Stimulated activated naive CD8-positive, alpha-beta T cell treated with anti-CD3 and anti-CD28 coated beads, Interleukin-15, Interleukin-2, amounts not matched to agents 100 U/mL and 50 U/mL, for 24 hours (primary cell): ENCODE measurements at places on chromosomes 2 and 18.

- no peak for DNase-seq
Measured at GRCh38 chr18:58100154-58100553, 56.1 kb downstream of the NEDD4L start.

DNA sequence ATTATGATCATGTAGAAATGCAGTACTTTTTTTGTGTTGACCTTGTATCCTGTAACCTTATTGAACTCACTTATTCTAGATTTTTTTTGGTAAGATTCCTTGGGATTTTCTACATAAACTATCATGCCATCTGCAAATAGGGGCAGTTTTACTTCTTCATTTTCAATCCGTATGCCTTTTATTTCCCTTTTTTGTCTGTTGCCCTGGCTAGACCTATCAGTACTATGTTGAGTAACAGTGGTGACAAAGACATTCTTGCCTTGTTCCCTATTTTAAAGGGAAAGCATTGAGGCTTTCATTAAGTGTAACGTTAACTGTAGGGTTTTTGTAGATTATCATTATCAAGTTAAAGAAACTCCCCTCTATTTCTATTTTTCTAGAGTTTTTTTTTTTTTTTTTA lies 92.3 kb downstream of the LYPD1 start:
- no peak for DNase-seq

DNA sequence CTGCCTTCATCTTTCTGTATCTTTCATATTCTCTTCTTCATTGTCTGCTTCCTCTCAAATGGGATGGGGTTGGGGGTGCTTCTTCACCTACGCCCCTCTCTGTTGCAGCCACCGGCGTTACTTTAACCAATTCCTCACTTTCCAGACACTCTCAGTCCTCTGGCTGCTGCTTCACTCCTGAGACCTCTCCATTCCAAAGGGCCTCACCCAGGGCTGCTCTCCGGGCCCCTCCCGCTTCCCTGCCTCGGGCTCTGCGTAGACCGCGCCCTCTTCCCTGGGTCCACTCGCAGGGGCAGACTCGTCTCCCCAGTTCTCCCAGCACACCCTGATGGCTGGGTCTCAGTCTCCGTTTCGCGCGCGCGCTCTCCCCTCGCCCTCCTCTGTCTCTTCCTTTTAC lies 926 bp downstream of the SERPINB8 start:
- no peak for DNase-seq

- peak; percentile 57 for DNase-seq
Measured at GRCh38 chr18:47100212-47100831, 50.0 kb downstream of the HDHD2 start.

DNA sequence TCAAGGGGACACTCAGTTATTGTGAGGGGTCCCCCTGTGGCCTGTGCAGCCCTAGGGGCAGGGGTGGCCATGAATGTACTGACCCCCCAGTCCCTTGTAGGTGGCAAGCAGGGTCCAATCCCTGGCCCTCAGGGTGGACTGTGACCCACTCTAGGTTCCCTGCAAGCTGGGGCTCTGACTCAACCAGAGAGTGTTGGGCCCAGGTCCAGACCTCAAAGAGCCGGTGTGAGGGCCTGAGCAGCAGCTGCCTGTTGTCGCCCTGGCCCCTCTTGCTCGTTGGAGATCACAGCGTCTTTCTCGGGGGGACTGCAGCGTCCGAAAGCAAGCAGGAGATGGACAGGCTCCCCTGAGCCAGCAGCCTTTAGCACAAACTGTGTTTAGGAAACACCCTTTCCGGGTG lies 66.8 kb upstream of the ATG16L1 start:
- no peak for DNase-seq

DNA sequence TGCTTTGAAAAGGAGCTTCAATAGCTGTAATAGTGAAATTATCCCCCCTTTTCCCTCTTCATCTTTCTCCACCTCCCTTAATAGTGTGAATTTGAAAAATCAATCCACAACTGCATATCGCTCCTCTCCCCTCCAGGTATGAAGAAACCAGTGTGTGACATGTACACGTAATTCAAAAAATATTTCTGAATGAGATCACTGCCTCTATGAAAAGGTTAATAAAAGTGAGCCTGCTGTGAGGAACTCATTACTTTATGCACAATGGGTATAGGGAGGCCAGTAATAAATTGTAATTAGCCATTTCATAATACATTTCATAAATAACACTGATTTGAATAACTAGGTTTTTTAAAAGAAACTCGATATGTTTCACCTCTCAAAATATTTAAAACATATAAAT lies 209.0 kb upstream of the KYNU start:
- DNase-seq, result no peak

DNA sequence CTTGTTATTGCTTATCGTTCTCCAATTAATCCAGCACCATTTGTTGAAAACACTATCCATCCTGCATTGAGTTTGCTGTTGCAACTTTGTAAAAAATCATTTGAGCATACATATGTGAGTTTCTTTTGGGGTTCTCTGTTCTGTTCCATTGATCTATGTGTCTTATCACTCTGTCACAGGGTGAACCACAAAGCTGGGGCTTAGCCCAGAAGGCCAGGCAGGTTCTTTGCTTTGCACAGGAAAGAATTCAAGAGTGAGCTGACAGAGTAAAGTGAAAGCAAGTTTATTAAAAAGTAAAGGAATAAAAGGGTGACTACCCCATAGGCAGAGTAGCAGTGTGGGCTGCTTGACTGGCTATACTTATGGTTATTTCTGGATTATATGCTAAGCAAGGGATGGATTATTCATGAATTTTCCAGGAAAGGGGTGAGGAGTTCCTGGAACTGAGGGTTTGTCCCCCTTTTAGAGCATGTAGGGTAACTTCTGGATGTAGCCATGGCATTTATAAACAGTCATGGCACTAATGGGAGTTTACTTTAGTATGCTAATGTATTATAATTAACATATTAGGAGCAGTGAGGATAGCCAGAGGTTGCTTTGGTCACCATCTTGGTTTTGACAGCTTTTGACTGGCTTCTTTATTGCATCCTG lies 46.8 kb downstream of the RNF138 start:
- DNase-seq, result no peak

GRCh38 chr2:10514743-10515142 lies 66.6 kb upstream of the ODC1 start:
- DNase-seq, result no peak

- no peak for DNase-seq
Measured at GRCh38 chr2:62140426-62141141, 55.3 kb upstream of the B3GNT2 start.

DNA sequence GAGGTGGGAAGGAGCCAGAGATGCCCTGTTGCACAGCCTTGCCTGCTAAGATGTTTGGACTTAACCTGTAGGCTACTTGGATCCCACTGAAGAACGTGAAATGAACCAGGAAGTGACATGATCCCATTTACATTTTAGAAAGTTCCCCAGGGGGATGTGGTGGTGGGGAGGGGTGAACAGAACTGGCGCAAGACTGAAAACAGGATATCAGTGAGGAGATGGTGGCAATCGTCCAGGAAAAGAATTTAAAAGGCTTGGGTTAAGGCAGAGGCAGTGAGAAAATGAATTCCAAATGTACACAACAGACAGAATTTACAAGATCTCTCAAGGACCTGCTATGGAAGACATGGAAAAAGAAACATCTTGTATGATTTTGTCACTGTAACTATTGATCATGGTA lies 42.3 kb downstream of the SULT1C2 start:
- DNase-seq, result no peak

GRCh38 chr2:9944330-9944758 lies 7.1 kb upstream of the GRHL1 start:
- DNase-seq, result no peak

DNA sequence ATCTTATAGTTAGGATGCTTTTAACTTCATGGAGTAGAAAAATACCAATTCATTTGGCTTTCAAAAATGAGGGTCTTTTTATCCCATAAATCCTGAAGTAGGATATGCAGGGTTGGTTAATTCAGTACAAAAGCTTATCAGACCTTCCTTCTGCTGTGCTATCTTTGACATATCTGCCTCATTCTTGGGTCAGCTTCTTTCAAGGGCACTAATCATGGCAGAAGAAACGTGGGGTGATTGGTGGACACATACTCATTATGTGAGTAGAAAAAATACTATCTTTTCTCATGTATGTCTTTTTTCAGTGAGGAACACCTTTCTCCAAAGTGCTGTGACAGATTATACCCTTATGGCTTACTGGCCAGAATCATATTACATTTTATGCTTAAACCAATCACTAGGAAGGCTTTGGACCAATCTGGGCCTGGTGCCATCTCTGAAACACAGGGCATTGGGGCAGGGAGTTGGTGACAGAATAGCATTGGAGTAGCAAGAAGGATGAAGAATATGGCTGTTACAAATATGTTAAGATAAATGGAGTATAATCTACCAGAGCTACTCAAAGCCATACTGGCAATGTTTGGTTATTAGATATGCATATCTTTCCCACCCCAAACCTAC lies 10.1 kb downstream of the UGP2 start:
- DNase-seq, result no peak

DNA sequence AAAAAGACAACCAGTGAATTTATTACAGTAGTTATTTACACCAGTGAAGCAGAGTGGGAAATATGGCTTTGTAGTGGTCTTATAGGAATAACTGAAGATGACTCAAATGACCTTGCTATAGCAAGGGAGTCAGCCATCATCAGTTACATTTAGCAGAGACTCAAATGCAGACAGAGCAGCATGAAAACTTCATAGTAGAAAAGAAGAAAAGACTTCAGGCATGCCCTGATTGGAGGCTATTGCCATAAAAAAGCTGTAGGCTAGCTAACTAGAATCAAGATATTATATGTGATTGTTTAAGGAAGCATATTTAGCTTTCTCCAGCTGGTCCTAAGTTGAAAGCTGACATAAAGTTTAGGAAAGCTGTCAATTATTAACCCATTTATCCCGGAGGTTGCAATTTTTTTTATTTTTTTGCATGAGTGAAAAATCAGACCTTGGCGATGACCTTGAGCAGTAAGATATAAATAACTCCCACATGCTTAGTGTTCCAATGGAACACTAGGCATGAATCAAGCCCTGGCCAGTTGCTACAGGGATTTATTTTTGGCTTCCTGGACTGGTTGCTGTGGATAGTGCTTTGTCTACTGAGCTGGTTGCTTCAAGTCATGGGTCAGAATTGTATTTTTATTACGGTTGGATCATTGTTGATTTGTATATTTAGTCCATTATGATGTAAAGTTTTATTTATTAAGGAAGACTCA lies 675.6 kb upstream of the VRK2 start:
- no peak for DNase-seq

DNA sequence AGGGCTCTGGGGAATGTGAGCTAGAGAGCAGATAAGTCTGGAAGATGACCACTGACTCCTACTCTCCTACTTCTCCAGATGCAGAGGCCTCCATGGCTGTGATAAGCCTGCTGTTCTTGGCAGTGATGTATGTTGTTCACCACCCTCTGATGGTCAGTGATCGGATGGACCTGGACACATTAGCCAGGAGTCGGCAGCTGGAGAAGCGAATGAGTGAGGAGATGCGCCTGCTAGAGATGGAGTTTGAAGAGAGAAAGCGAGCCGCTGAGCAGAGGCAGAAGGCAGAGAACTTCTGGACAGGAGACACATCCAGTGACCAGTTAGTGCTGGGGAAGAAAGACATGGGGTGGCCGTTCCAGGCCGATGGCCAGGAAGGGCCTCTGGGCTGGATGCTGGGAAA lies 1.4 kb downstream of the ITPRIPL1 start:
- DNase-seq, result no peak

- DNase-seq, result peak; percentile 37
Measured at GRCh38 chr2:168194784-168195522, 52.4 kb downstream of the STK39 start.

- DNase-seq, result no peak
Measured at GRCh38 chr2:118861242-118861641, 13.8 kb upstream of the EN1 start.

DNA sequence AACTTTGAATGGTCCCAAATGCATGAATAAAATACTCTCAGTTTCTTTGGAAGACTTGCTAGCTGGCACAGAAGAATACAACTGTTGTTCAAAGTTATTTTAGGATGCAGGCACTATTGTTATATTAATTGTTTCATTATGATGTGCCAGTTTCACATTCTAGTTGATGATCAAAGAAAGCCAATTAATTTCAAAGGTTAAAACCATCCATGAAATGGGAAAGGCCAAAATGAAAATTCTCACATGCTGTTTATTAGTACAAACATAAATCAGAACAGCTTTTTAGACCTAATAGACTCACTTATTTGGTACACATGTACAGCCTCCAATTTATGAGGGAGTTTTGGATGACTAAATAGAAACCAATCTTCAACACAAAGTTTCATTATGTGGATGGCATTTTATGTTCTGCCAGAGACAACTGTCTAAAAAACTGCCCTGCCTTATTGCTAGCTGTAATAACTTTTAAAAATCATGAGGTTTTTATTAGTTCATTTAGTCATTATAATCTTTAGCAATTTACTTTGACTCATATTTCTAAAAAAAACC lies 42.2 kb downstream of the RFTN2 start:
- DNase-seq, result no peak
